ENCODE measurements at places on chromosomes 1 and 21. TPM values are rescaled to one million over a fixed set of nuclear protein-coding genes. Genes with fewer than 3 reads are reported as not detected.

Gene SLAMF1
- not detected for total RNA-seq

- DNase-seq, result no peak
Measured at GRCh38 chr1:197351821-197352440, 83.9 kb downstream of the CRB1 start.

GRCh38 chr1:214402613-214403083 lies 121.7 kb downstream of the SMYD2 start:
- DNase-seq, result peak; percentile 73

- no peak for DNase-seq
Measured at GRCh38 chr1:233327651-233328141, at the start of gene MAP3K21. MAP3K21 (plus strand) TSS chr1:233327724; CDS start chr1:233328029, 305 bp downstream.

Gene OSCP1
- total RNA-seq, result 14.2 TPM

Gene KCNN3
- under 0.01 TPM for total RNA-seq

DNA sequence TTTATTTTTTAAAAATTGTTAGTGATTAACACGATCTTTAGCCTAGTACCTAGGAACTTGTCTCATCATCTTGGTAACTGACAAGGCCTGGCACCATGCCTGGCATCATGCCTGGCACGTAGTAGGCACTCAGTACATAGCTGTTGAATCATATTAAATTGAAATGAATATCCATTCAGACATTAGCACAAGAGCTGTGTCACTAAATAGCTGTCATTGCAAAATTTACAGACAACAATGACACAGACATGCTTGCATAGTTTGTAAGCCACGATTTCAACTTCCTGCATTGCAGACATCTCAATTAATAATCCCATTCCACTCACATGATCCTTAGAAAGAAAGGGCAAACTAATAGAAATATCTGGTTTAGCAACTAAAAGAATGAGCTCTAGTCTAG lies 15.4 kb upstream of the PHACTR4 start:
- peak; percentile 80 for DNase-seq

- DNase-seq, result peak; percentile 48
Measured at GRCh38 chr1:5915587-5916571, 76.3 kb downstream of the NPHP4 start.

Gene COL8A2
- 0.69 TPM for total RNA-seq

DNA sequence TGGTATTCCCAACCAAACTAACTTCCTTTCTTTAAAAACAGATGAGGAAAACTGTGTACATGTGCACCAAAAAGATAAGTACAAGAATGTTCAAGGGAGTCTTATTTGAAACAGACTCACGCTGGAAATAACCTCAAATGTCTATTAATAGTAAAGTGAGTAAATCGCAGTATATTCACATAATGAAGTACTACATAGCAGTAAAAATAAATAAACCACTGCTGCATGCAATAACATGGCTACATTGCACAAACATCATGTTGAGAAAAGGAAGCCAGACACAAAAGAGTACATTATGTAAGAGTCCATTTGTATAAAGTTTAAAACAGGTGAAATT lies 5.2 kb upstream of the DENND2D start:
- no peak for DNase-seq

Measured in renal cortical epithelial cell (primary cell).